ENCODE measurements at places on chromosomes 1 and 21.

DNA sequence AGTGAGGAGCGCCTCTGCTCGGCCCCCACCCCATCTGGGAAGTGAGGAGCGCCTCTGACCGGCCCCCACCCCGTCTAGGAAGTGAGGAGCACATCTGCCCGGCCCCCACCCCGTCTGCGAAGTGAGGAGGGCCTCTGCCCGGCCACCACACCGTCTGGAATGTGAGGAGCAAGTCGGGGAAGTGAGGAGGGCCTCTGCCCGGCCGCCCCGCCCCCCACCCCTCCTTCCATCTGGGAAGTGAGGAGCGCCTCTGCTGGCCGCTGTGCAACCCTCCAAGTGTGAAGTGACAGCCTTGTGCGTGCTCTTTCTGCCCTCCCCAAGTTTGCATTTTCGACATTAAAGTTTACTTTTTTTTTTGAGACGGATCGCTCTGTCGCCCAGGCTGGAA is 5.1 kb upstream of the ZZZ3 start:
- no peak for DNase-seq

DNA sequence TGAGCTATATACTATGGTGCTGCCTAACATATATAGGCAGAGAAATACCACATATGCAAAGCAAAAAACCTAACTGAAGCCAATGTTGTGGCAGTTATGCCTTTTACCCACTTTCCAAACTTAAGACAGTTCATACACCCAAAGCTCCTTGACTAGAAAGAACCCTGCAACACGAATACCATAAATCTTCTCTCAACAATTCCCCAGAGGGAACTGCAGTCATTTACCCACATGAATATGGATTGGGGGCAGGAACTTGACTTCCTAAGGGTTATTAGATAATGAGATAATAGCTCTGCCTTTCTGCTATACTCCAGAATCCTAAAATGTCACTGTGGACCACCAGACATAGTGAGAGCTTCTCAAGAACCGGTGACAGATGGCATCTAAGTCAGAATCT is 2.9 kb upstream of the ASPM start:
- DNase-seq = no peak

GRCh38 chr1:37765916-37766664 is 1.2 kb upstream of the EPHA10 start:
- peak; percentile 35 for DNase-seq

DNA sequence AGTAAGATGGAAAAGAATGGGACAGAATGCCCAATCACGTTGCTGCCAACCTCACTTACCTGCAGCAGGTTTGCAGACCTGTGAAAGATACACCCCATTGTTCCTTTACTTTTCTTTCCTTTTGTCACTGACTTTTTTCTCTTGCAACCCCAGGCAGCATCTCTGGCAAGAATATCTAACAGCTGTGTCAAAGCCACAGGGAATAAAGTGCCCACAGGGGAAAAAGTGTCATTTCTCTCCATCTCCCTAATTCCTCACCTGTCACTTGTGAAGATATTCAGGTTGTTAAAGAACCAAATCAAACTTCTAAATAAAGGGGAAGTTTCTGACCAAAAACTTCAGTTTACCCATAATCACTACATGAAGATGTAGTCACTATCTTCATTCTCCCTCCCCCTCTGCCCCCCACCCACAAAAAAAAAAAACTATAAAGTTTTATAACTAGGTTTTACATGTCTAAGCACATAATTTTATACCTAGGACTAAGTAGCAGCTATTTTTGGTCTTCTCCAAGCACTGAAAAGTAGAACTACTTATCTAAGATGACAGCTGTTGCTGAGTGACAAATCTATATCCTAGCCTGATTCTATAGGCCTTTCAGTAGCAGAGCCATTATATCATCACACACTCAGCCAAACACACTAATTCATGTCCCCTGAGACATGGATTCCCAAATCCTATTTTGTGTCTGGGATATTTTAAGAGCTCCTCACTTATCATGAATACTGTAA is 54.9 kb downstream of the TBX15 start:
- peak; percentile 35 for DNase-seq

DNA sequence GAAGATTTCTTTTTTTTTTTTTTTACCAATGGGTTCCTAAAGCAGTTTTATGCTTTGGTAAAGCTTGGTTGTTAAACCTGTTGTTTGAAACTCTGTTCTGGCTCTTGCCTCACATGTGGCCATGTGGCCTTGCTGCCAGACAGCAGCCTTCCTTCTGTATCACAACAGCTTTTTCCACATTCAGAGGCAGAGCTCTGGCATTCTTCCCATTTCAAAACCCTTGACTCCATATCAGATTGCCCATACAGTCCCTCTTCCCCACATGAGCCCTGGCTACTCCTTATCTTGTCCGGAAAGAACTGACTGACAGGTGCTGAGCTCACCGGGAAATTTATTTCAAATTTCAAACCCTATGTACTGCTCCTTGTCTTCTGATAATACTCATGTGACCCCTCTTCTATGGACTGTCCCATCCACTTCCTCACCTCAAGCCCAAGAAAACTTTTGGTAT is 38.5 kb upstream of the LAX1 start:
- peak; percentile 18 for DNase-seq

GRCh38 chr1:10824821-10825540 is 28.5 kb upstream of the CASZ1 start:
- DNase-seq = peak; percentile 28

GRCh38 chr1:9853249-9853595 is 29.5 kb upstream of the CLSTN1 start:
- no peak for DNase-seq

- DNase-seq = no peak
These were observed 72.7 kb downstream of the CAPZB start for GRCh38 chr1:19412654-19413053.

DNA sequence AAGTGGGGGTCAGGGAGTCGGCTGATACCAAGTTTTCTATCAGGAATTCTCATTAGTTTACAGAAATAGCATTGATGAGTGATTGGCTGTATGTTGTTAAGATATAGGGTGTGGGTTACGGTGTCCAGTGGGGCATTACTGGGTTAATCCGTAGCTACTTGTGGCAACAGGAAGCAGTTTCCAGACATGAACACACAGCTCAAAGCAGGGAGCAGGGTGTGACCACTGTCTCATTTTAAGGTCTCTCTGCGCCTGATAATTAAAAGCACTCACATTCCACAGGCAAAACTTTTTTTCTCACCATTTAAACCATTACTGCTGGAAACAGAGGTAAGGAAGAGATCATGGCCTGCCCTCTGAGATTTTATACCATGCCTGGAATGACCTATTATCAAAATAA is 114.9 kb downstream of the SIK1 start:
- no peak for DNase-seq

GRCh38 chr1:44275991-44276405 is 62.7 kb downstream of the DMAP1 start:
- DNase-seq = peak; percentile 81

DNA sequence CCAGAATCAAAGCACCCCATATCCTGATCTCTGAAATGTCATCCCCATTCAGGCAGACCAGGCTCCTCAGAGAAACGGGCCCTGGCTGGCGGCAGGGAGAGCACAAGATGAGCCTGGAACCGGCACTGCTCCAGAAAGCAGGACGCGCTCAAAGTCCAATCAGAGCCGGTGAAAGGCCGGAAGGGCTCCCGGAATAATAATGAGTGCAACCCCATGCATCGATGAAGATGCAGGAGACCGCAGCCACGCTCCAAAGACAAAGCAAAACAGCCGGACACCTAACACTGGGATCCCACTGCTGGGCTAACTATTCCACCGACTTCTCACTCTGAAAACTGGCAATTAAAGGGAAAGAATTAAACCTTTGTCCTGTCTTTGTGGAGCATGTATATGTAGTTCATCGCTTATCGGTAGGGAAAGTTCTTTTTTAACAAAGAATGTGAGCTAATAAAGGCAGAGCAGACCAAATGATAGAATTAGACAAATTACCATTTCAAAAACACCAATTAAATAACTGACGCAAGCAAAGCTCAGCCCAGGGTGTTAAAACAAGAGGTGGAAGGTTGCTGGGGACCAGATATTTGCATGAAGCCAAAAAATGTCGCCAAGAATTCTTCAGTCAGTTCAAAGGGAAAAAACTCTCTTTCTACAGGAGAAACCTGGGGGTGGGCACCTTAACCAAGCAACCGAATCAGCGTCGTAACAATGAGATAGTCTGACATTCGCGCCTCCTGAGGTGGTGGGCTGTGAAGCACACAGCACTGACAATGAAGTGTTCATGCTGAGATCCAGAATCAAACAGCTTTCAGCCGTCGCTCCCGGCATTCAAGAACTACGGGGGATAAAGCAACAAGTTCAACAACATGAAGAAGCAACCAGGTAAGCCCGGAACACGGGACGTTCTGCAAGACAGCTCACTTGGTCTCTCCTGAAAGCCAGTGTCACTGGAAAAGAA is 95.2 kb downstream of the NPHP4 start:
- no peak for DNase-seq

GRCh38 chr1:222522105-222522915 is 25.6 kb downstream of the HHIPL2 start:
- no peak for DNase-seq

- DNase-seq = peak; percentile 66
These were observed 10.8 kb downstream of the SLC37A1 start for GRCh38 chr21:42524341-42525028.

GRCh38 chr1:200733907-200734306 is 4.8 kb upstream of the CAMSAP2 start:
- DNase-seq = no peak

GRCh38 chr1:14511166-14511680 is 87.3 kb upstream of the KAZN start:
- DNase-seq = no peak

GRCh38 chr1:85322655-85323054 is 46.2 kb upstream of the BCL10 start:
- DNase-seq = no peak

DNA sequence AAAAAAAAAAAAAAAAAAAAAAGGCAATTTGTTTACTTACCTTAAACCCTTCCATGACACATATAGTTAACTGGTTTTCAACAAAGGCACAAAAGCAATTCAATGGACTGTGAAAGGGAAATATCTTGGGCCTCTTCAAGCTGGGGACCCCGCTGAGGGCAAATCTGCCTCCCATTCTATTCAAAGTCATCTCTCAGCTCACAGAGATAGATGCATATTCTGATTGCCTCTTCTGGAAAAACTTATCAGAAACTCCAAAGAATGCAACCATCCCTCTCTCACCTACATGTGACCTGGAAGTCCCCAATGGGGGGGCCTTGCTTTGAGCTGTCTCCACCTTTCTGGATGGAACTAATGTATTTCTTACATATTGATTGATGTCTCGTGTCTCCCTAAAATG is 12.1 kb upstream of the SYNJ1 start:
- no peak for DNase-seq

DNA sequence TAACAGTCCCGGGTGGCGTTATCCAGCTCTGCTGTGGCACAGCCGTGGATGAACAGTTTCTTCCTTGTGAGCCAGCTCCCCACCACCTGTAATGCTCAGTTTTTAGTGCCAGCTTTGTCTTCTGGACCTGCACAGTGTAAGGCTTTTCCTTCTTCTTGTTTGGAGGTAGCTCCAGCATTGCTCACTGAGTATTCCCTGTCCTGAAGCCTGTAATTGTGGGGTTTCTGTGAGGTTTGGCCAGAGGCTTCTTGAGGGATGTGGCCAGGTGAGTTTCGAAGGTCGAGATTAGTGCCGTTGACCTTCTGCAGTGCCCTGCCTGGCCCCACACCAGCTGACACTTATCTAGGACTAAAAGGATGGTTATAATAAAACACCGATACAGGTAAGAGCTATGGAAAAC is 75.0 kb downstream of the PBX1 start:
- no peak for DNase-seq

DNA sequence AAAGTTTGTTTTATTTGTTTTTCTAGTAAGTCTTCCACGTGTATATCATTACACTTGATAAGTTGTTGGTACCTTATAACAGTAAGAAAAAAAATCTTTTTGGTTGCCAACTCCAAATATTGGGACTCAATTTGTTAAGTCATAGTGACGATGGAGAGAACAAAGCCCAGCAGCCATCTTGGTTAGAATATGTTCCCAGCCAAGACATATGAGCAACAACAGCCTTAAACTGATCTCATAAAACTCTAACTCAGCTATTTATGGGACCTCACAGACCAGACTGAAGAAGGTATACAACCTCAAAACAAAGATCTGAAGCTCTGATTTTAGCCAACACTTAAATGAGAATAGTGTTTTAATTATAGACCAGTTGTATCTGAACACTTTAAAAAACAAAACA is 281.3 kb downstream of the VAV3 start:
- no peak for DNase-seq

GRCh38 chr1:186858923-186859322 is 30.2 kb downstream of the PLA2G4A start:
- DNase-seq = no peak

DNA sequence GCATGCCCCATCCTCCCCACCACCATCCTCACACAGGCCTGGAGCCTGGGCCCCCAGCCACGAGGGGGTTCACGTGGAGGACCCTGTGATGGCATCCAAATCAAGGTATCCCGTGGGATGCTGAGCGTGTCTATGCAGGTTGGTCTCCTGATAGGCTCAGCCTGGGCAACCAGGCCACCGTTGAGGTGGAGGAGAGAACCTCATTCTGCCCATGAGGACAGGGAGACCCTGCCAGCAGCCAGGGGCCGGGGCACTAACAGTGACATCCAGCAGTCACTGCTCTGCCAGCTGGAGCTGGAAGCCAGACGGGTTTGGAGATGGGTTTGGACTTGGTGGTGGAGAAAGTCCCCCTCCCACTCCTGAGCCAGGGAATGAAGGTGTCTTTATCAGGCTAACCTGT is 582.8 kb downstream of the MATN1 start:
- no peak for DNase-seq

DNA sequence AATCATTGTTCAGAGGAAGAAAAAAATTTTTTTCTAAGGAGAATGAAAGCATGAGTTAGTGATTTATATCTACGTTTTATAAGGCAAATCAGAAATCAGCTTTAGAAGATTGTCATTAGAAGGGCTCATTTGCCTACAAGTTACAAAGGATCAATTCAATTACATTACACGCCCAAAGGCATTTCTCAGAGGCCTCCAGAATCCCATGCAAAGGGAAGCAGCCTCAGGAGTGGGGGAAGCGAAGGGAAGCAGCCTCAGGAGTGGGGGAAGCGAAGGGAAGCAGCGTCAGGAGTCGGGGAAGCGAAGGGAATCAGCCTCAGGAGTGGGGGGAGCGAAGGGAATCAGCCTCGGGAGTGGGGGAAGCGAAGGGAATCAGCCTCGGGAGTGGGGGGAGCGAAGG is 206.2 kb downstream of the GREM2 start:
- no peak for DNase-seq

GRCh38 chr1:51433972-51434510 is 85.0 kb downstream of the EPS15 start:
- DNase-seq = no peak

- no peak for DNase-seq
These were observed 64.1 kb upstream of the LRP8 start for GRCh38 chr1:53391982-53392381.

GRCh38 chr1:92791487-92792066 is 6.7 kb upstream of the EVI5 start:
- no peak for DNase-seq

DNA sequence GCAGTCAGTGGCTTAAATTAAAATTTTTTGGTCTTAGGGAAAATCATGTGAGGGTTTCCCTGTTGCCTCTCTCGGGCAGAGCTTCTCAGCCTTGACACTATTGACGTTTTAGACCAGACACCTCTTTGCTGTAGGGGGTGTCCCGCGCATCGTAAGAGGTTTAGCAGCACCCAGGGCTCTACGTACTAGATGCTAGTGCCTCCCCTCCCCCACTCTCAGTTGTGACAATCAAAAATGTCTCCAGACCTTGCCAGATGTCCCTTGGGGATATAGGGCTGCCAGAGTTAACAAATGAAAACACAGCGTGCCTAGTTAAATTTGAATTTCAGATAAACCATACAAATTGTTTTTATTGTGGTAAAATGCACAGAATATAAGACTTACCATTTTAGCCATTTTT is 293.3 kb downstream of the DISC1 start:
- peak; percentile 70 for DNase-seq

- no peak for DNase-seq
These were observed 125.1 kb upstream of the COL6A1 start for GRCh38 chr21:45856442-45856841.
